ENCODE measurements at places on chromosomes 13 and 19.

DNA sequence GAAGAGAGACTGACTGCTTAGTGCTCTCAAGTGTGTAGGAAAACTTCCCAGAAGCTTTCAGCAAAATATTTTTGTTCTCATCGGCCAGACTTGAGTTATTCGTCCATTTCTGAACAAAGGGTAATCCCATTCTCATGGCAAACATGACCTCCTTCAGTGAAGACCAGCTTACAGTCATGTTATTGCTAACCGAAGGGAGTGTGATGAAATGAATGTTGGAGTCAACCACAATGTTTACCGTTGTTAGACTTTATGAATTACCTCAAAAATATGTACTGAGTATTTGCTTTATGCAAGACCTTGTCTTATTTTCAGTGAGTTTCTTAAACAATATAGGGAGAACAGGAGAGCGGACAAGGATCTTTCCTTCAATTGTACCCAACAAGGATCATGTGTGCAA, 228.6 kb downstream of the LMO7 start:
- DNase-seq, result no peak

- DNase-seq, result no peak
Measured at GRCh38 chr13:103876571-103876970, 810.4 kb upstream of the SLC10A2 start.

- DNase-seq, result peak; percentile 73
Measured at GRCh38 chr13:78022164-78022877, 103.7 kb upstream of the EDNRB start.

DNA sequence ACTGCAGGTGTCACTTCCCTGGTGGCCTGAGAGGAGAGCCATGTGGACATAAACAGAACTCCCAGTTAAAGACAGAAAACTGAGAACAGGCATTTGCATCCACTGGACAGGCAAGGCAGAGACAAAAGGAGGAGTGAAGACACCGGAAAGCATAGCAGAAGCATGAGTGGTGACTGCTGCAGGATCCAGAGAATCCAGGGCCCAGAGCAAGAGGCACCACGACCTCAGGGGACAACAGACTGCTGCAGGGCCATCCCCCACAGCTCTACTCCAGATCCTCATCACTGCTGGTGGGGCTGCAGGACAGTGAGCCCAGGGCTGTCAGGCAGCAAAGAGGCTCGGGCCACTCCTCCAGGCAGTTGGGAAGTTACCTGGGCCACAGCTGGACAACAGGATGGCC, 14.5 kb upstream of the ISYNA1 start:
- no peak for DNase-seq

DNA sequence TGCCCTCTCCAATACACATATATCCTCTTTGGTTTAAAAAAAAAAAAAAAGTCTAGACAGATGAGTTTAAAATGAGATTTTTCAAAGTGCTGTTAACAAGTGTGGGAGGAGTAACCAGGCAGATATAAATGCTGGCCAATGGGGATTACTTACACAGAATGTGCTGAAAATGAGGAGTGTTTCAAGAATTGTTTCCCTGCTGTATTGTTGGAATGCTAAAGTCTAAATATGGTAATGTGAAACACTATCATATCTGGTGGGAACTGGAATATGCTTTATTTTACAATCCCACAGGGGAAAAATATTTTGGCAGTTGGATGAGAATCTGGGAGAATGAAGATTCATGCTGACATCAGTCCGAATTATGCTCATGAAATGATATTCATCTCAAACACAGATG, 250.7 kb downstream of the DCT start:
- no peak for DNase-seq

GRCh38 chr13:77387607-77388200, 60.8 kb upstream of the MYCBP2 start:
- no peak for DNase-seq

Data from OCI-M1 (cell line).